Chondrocyte (in vitro differentiated cells): ENCODE measurements at places on chromosomes 16 and 17. TPM values are rescaled to one million over a fixed set of nuclear protein-coding genes. Genes with fewer than 3 reads are reported as not detected.

DNA sequence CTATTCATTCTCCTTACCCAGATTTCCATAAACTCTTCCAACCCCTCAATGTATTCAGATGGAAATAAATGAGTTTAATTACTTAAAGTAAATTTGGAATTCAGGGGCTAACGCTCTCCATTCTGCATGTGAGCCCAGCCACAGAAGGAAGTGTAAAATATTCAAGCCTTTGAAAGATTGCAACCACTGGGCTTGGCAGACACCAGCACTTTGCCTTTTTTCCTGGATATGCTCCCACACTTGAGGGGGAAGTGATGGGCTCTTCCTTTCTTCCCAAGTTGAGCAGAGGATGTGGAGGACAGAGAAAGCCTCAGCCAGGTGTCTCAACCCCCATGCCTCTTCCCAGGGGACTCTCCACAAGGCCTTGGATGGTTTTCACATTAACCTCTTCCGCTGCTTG is 825.1 kb upstream of the EEF2KMT start:
- no peaks in the 10 kb centered on the region for H3K36me3 ChIP-seq
- DNase-seq, result no peak
- H3K4me3 ChIP-seq, result no peak overlapping the region
- no peaks in the 10 kb centered on the region for H3K27me3 ChIP-seq
- no peaks in the 10 kb centered on the region for H3K4me1 ChIP-seq

DNA sequence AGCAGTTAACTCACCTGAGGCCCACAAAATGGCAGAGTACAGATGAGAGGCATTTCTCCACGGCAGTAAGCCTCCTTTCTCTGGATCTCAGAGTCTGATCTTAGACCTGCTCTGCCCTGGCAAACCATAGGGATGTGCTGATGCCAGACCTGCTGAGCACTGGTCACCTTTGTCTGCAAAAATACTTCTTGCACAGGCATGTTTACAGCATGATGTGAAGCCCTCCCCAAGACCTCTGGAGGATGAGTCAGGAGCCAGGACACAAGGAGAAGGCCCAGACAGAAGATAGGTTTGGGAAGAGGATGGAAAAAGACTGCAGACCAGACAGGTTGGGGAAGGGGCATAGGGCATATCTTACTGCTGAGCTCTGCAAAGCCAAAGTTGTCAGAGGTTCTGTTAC is 426.6 kb downstream of the PMP22 start:
- peaks cover 2% of the 10 kb centered on the region for H3K36me3 ChIP-seq
- H3K4me3 ChIP-seq, result no peak overlapping the region
- no peaks in the 10 kb centered on the region for H3K27me3 ChIP-seq
- no peak for DNase-seq

DNA sequence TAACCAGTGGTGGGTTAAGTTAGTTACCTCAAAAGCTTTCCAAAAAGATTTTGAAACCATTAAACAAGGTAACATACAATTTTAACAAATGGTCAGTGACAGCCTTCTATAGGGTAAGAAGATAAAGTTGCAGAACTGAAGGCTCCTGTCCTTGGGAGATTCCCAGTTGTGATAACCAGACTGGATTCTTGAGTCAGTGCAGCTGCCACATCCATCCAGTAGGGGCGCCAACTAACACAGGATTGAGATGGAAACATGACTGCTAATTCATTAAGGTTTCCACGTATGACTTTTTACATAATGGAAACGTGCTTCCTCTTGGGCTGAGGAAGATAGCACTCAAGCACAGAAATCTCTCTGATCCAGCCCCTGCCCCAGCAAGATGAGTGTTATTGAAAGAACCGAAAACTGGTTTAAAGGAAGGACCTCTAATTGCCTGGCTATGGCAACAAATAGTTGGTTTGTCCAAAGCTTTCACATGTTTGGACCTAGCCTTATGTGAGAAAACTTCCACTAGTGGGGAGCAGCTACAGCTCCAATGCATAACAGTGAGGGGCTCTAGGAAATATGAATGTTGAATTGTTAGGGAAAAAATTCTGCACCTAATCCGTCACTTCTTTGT is 269.8 kb upstream of the MYOCD start:
- DNase-seq, result no peak
- H3K36me3 ChIP-seq, result no peaks in the 10 kb centered on the region
- H3K4me1 ChIP-seq, result peaks cover 8% of the 10 kb centered on the region
- no peak overlapping the region for H3K27ac ChIP-seq
- H3K4me3 ChIP-seq, result no peak overlapping the region

DNA sequence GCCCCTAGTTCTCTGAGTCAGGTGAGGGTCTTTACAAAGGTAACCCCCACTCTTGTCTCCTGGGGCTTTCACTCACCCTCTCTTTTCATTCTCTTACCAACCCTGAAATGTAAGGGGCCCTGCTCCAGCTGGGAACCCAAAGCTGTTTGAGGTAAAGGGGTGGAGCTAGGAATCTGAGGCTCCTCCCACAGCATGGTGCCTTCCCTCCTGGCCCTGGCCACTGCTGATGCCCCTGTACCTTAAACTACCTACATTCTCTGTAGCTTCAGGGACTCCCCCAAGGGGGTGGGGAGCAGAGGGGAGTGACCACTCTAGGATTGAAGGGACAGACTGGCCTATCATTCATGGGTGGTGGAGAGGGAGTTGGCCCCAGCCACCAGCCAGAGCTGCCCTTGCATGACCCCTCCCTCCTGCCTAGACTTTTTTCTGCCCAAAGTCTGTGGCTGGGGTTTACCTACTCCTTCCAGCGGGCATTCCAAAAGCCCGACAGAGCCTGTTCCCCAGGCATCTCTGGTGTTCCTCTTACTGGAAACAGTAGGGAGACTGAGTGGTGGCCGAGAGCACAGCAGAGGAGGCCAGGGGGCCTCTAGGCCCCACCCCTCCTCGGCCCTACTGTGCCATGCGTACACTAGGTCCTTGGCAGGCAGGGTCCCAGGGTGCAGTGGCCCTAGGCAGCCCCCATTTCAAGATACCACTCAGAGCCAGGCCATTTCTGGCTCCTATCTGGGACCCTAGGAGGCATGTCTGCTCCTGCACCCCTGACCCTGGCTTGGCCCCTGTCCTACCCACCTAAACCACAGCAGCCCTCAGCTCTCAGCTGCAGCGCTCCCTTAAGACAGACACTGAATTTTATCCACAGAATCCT is 9.5 kb downstream of the DOK4 start:
- DNase-seq, result no peak
- H3K4me3 ChIP-seq, result no peak overlapping the region
- H3K27me3 ChIP-seq, result no peaks in the 10 kb centered on the region
- peaks cover 5% of the 10 kb centered on the region for H3K36me3 ChIP-seq

DNA sequence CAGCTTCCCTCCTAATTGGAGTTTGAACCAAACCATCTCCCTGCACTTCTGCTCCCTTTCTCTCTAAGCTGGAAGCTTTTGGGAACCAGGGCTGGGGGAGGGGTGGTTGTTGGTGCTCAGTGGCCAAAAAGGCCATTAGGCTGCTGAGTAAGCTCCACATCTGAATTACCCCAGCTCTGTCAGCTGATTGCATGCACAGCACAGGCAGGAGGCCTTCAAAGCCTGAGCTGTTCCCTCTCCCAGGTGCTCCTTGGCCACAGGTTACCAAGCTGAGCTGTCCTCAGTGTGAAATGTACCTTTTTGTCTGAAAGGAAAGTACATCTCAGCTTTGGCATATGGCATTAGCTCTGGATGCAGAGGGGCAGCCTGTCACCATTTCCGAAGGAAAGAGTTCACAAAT is 6.2 kb upstream of the TBKBP1 start:
- DNase-seq, result no peak
- H3K4me3 ChIP-seq, result no peak overlapping the region
- no peak overlapping the region for H3K27ac ChIP-seq
- H3K27me3 ChIP-seq, result no peaks in the 10 kb centered on the region
- H3K4me1 ChIP-seq, result peaks cover 7% of the 10 kb centered on the region
- H3K36me3 ChIP-seq, result peaks cover 21% of the 10 kb centered on the region

Gene ADAP2
- 0.32 to 1.3 TPM (median 0.64 TPM) in 3 replicates for total RNA-seq

Gene KRTAP3-1
- total RNA-seq, result not detected in 3 replicates

Gene LLGL2
- 1.4 to 1.8 TPM (median 1.5 TPM) in 3 replicates for total RNA-seq
